Fibroblast of the aortic adventitia (primary cell): ENCODE measurements at places on chromosomes 2 and 18. TPM values are rescaled to one million over a fixed set of nuclear protein-coding genes. Genes with fewer than 3 reads are reported as not detected.

GRCh38 chr2:232506709-232507108 lies 13.5 kb upstream of the PRSS56 start:
- DNase-seq, result no peak

AGAP1 gene
- 9.8 and 12.3 TPM in 2 replicates for total RNA-seq

EXOC6B gene
- 28.4 and 30.2 TPM in 2 replicates for total RNA-seq

GRCh38 chr2:163155279-163155883 lies 316.8 kb upstream of the KCNH7 start:
- peak; percentile 49 for DNase-seq

DNA sequence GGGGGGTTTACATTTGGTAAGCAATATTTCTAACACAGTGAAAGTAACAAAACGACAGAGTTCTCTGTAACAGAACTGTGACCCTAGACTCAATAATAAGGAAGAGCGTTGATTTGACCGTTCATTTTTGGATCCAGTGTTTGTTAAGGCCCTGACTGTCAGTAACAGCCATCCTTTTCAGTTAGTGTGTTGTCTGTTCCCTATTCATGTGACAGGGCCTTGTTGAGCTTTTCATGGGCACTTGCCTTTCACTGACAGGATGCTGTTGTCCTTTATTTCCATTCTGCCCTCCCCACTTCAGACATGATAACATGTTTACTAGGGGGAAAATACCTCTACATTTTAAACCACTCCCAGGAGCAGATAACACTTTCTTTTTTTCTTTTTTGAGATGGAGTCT lies 45.8 kb downstream of the MAP4K4 start:
- DNase-seq, result no peak

DNA sequence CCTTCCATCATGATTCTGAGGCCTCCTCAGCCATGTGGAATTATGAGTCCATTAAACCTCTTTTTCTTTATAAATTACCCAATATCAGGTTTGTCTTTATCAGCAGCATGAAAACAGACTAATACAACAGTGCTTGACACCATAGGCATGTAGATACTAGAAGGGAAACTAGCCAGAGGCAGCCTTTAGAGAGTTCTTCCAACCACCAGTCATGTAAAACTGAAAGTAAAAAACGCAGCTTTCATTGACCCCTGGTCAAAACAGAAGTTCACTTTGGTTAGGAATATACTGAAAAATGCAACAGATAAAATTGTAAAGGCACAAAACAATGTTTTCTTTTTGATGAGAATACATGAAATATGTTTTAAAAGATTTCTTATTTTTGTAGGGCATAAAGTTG lies 122.8 kb upstream of the L3MBTL4 start:
- DNase-seq, result no peak

PREB gene
- 37.0 and 46.0 TPM in 2 replicates for total RNA-seq

DUSP2 gene
- total RNA-seq, result 0.36 and 1.4 TPM in 2 replicates

SERPINB2 gene
- total RNA-seq, result 13.9 and 67.6 TPM in 2 replicates

DNA sequence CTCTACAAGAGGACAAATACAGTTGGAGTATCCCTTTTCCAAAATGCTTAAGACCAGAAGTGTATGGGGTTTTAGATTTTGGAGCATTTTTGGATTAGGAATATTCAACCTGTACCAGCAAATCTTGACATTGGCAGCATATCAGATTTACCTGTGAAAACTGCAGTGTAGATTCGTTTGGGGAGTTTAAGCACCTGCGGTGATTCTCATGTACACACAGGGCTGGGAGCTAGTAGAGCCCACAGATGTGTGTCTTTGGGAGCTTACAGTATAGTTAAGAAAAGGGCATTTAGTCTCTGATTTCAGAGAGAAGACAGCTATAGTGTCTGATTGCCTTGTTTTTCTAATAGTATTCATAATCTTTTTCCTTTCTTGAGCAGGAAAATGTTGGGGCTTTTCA lies 30.1 kb downstream of the PTCD3 start:
- DNase-seq, result no peak

GRCh38 chr2:37020887-37021796 lies 54.8 kb upstream of the STRN start:
- peak; percentile 66 for DNase-seq

DNA sequence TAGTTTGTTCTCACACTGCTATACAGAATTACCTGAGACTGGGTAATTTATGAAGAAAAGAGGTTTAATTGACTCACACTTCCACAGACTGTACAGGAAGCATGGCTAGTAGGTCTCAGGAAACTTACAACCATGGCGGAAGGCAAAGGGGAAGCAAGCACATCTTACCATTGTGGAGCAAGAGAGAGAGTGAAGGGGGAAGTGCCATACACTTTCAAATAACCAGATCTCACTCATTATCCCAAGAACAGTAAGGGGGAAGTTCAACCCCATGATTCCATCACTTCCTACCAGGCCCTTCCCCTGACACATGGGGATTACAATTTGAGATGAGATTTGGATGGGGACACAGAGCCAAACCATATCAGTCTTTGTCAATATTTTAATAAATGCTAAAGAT lies 5.0 kb upstream of the CRYGB start:
- DNase-seq, result no peak

DNA sequence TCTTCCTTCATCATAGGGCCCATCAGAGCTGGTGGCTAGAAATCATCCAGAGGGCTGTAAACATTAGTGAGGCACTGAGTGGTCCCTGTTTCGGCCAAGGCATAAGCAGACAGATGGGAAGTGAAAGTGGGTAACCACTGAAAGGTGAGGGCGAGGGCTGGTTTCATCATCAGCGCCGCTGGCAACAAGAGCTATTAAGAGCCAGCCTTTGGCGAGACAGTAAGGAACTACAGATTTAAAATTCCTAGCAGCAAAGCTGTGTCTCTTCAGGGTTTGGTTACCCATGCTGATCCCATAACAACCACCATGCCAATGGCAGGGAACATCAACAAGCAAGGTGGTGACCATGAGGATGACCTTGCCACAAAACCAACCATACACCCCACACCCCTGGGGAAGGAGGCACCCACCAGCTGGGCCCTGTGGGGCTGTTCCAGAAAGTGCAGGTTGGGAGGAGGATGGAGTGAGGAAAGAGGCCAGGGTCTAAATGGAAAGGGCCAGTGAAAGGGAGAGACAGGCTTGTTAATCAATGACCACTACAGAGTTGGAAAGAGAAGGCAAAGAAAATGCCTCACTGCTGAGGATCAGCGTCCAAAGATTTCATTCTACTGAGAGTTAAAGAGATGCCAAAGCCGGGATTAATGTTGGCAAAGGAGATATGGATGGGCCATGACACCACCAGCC lies 9.0 kb upstream of the SLC20A1 start:
- no peak for DNase-seq

DNA sequence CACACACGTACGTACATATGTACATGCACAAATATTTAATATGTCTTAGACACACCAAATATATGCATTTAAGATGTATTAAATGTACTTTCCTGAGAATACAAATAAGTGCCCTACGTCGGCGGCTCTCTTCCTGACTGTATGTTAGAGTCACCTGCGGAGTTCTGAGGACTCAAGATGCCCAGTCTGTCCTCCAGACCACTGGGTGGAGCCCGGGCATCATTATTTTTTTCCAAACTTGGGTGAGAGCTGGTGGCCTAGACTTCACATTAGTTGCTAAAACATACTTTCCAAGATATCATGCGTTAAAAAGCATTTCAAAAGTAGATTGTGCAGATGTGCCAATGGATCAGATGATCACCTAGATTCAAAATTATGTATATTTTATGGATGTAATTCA lies 2.9 kb downstream of the IL18R1 start:
- no peak for DNase-seq

- DNase-seq, result no peak
These were observed 2.0 kb upstream of the ZC3H6 start for GRCh38 chr2:112273349-112273748.

GRCh38 chr2:201415149-201415548 lies 36.1 kb downstream of the TRAK2 start:
- no peak for DNase-seq

DNA sequence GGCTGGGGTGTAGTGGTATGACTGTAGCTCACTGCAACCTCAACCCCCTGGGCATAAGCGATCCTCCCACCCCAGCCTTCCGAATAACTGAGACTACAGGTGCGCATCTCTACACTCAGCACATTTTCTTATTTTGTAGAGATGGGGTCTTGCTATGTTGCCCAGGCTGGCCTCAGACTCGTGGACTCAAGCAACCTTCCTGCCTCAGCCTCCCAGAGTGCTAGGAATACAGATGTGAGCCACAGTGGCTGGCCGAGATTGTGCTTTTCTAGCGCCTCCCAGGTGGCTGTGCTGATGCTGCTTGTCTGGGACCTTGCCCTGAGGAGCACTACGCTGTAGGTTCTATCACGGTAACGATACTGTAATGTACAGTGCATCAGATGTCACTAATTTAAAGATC lies 155.6 kb downstream of the AGAP1 start:
- DNase-seq, result no peak

ASB18 gene
- not detected in 2 replicates for total RNA-seq

DNA sequence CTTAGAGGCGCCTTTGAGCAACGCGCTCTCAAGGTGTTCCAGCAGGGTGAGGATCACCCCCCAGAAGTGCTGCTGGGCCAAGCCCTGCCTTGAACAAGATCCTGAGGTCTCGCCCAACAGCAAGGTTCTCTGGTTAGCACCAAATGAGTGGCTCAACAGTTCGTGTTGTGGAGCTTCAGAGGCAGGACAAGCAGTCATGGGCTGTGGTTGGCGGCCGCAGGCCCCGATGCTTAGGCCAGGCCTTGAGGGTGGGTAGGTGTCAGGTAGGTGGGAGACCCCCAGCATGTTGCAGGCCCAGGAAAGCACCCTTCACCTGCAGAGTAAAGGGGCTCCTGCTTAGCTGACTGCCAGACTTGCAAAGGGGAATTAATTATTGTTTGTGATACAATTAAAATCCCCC lies 70.2 kb upstream of the FOSL2 start:
- no peak for DNase-seq

DNA sequence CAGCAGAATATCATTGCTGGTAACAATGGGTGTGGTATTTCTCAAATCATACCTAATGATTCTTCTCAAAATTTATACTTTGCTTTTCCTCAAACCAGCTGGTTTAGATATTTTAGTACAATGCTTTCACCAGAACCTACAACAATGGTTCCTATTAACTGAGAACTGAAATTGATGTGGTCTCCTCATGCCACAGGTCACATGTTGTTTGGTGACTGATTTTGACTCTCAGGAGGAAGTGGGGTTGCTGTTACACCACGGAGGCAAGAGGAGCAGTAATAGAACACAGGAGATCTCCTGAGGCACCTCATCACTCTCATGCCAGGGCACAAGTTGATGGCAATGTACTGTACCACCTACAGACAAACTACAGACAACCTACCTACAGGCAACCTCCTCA lies 3.0 kb upstream of the CEP68 start:
- DNase-seq, result no peak

- peak; percentile 75 for DNase-seq
These were observed 38.7 kb downstream of the RALBP1 start for GRCh38 chr18:9513971-9514512.

ALPI gene
- total RNA-seq, result not detected in 2 replicates

PSMA8 gene
- not detected in 2 replicates for total RNA-seq

CRYGD gene
- total RNA-seq, result not detected in 2 replicates

ACKR3 gene
- 0.72 and 2.0 TPM in 2 replicates for total RNA-seq

GRCh38 chr18:179499-179898 lies 21.1 kb downstream of the USP14 start:
- DNase-seq, result no peak

VWC2L gene
- total RNA-seq, result not detected in 2 replicates

DNA sequence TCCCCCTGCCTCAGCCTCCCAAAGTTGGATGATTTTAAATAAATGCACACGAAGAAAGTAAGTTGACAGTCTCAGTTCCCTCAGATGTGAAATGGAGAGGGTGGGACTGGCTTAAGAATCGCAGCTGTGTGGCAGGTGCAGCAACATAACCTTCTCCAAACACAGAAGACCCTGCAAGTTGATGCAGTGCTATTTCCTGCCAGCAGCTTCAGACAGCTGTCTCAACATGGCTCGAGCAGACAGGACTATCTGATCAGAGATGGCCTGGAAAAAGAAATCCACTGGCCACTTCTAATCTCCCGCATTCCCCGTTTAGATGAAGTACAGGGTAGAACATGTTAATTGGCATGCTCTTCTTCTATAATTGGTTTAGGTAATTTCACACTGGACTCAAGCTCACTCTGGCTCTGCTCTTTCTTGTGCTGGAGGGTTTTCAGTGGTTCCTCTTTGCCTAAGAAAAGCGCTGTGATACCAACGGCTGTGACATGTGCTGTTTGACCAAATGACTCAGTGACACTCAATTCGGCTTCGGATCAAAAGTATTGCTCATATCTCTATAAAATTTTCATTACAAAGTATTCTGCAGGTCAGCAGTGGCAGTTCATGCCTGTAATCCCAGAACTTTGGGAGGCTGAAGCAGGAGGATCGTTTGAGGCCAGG lies 40.2 kb downstream of the MYOM1 start:
- DNase-seq, result no peak

REG3G gene
- not detected in 2 replicates for total RNA-seq

GRCh38 chr2:171084128-171084527 lies 76.6 kb downstream of the TLK1 start:
- DNase-seq, result no peak

SP9 gene
- total RNA-seq, result not detected in 2 replicates

- DNase-seq, result no peak
These were observed 241.2 kb downstream of the ANAPC1 start for GRCh38 chr2:111642586-111643327.

DNA sequence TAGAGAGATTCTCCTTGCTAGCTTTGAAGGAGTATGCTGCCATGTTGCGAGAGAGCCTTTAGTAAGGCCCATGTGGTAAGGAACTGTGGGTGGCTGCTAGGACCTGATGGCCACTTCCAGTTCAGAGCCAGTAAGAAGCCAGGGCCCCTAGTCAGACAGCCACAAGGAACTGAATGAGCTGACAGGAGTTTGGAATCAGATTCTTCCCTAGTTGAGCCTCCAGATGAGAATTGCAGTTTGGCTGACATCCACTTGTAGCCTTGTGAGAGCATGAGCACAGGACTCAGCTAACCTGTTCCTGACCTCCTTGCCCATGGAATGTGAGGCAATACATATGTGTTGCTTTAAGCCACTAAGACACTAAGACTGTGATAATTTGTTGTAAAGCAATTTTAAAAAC lies 1.2 kb upstream of the WDR7 start:
- DNase-seq, result peak; percentile 36

SULT1C2 gene
- 0.27 and 2.6 TPM in 2 replicates for total RNA-seq

DNA sequence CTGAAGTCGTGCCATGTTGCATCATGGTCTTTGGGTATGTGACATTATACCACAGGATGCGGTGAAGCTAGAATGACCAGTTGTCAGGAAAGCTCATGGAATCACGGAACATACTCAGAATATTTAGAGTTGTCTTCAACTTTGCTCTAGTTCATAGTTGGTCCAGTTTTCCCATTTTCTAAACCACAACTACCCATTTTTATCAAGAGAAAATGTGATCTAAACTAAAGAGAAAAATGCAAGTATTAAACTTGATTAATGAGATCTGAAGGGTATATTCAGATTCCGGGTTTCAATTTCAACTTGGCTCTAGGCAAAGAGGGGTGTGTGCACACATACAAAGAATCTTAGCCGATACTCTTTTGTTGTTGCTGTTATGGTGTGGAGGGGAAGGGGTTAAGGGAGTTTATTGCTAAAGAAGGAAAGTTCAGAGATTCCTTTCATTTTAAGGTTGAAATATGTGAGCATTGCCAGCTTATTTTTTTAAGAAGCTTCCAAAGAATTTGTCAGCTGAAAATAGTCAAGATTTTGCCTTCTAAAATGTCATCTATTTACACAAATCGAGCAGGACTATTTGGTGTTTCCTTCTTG lies 516.6 kb upstream of the ZEB2 start:
- peak; percentile 47 for DNase-seq

GRCh38 chr2:229445501-229446211 lies 174.6 kb upstream of the PID1 start:
- DNase-seq, result peak; percentile 91

- DNase-seq, result peak; percentile 34
These were observed 31.8 kb downstream of the TMEM17 start for GRCh38 chr2:62474176-62474575.

GRCh38 chr2:57720728-57721627 lies 325.6 kb upstream of the VRK2 start:
- peak; percentile 70 for DNase-seq

EVX2 gene
- total RNA-seq, result not detected in 2 replicates
